Hematopoietic multipotent progenitor cell treated with erythropoietin and hydrocortisone succinate and interleukin-3 and kit ligand, for 6 days (in vitro differentiated cells): ENCODE measurements at places on chromosomes 4 and X.

- DNase-seq = peak; percentile 39
Measured at GRCh38 chr4:6788123-6788522, 5.6 kb downstream of the KIAA0232 start.

- peak; percentile 78 for DNase-seq
Measured at GRCh38 chr4:3074846-3075651, 568 bp downstream of the HTT start.

GRCh38 chr4:95410387-95410977 is 138.3 kb downstream of the UNC5C start:
- no peak for DNase-seq

DNA sequence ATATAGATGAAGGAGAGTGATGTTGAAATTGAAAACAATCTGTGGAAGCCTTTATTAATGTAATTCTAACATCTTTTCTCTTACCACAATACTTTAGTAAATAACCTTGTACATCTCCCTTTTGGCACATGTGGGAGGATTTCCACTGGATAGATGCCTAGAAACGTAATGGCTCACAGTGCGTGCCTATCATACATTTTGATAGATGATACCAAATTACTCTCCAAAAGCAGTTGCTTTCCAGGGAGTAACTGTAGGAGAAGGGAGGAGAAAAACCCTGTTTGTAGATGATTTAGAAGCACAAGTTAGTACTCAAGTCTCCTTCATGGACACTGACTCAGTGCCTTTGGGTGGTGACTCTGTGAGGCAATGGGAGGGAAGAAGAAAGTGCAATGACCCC is 476.3 kb downstream of the CCSER1 start:
- DNase-seq = no peak

GRCh38 chr4:17618926-17619325 is 4.5 kb downstream of the MED28 start:
- DNase-seq = no peak

DNA sequence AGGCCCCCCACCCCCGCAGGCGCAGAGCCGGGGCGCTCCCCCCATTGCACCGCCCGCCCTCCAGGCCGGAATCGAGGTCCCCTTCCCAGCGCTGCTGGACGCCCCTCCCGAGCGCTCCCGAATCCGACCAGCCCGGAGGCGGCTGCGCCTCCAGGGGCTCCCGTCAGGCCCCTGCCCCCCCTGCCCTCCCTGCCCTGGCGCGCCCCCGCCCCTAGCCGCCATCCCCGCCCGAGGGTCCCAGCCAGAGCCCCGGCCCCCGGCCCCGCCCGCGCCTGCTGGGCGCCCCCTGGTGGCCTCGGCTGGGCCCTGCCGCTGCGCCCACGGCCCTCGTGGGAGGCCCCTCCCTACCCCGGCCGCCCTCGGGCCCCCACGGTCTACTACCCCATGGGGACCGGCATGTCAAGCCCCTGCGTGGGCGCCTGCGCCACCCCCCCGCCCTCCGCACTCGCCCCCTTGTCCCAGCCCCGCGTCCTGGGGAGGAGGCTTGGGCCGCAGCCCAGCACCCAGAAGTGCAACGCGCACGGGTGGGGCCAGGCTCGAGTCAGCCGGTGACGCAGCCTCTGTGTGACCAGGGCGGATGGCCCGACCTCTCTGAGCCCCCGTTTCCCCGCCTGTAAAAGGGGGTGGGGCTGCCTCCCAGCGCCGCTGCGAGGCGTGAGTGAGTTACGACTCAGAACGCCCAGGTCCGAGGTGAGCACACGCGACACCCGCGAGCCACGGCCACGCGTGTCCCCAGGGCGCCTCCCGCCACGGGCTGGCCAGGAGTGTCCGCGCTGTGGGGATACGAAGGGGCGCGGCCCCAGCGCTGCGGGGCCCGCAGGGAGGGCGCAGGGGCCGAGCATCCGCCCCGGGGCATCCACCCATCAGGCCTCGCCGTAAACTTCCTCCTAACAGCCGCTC is 104.9 kb downstream of the FAM53A start:
- peak; percentile 91 for DNase-seq

- peak; percentile 39 for DNase-seq
Measured at GRCh38 chrX:131675596-131676194, 131.8 kb downstream of the OR13H1 start.

DNA sequence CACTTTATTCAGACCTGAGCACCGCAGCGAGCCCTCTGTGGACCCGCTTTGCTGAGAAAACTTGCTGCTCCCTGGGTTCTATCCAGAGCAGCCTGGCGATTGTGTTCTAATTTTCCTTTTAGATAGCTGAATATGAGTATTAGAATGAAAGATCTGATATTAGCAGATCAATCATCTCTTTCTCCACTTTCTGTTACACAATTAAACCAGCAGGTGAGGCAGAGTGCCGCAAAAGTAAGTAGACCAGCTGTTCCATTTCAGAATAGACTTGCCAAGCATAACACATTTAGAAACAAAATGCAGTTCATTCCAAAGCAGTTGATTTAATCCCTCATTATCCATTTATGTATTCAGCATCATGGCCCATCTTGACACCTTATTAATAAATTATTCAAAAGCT is 58.6 kb downstream of the PALLD start:
- DNase-seq = no peak

- DNase-seq = no peak
Measured at GRCh38 chrX:153901753-153902140, 2.7 kb upstream of the AVPR2 start.

GRCh38 chr4:120418146-120418545 is 351.5 kb upstream of the MAD2L1 start:
- no peak for DNase-seq

GRCh38 chrX:86349115-86349514 is 200.9 kb downstream of the DACH2 start:
- no peak for DNase-seq

- no peak for DNase-seq
Measured at GRCh38 chrX:34341258-34341657, 209.1 kb upstream of the FAM47A start.

- no peak for DNase-seq
Measured at GRCh38 chr4:55574252-55574651, 17.8 kb downstream of the PDCL2 start.

DNA sequence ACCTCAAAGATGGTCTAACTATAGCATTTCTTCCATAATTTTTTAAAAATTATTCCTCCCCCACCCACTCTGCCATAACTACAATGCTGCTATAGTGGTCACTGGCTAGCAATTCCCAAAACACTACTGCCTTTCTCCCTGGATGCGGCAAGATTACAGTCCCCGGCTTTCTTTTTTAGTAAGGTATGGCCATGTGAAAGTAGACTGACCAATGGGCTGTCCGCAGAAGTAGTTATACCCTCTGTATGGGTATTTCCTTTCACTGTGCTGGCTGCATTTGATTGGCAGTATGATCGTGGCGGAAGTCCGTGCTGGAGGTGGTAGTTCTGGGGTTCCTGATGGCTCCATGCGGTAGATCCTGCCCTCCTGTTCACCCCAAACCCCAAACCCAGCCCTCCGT is 166.0 kb downstream of the FBXO8 start:
- no peak for DNase-seq

DNA sequence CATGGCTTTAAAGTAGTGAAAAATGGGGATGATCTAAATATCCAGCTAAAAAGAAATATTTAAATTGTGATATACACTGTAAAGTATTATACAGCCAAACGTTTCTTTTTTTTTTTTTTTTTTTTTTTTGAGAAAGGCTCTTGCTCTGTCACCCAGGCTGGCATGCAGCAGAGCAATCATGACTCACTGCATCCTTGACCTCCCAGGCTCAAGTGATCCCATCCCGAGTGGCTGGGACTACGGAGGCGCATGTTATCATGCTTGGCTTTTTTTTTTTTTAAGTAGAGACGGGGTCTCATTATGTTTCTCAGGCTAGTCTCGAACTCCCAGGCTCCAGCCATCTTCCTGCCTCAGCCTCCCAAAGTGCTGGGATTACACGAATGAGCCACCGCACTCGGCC is 17.1 kb downstream of the SMIM14 start:
- DNase-seq = no peak

DNA sequence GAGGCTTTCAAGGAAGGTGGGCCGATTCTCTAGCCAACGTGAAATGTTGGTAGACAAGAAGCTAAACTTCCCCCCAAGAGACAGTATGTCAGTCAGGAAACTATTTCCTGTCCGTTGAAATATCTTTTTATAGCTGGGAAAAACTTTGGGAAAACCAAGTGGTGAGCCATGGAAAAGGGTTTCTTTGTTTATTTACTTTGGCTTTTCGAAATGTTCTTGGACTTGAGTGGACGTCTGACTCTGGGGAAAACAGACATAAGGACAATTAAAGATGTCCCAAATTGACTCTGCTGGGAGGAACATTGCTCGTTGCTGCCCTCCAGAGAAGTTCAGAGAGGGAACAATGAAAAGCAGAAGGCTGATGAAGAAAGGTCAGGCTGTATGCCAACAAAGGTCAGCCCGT is 295.4 kb downstream of the RAPGEF2 start:
- DNase-seq = no peak

GRCh38 chrX:112704187-112704586 is 24.4 kb upstream of the LHFPL1 start:
- DNase-seq = no peak

DNA sequence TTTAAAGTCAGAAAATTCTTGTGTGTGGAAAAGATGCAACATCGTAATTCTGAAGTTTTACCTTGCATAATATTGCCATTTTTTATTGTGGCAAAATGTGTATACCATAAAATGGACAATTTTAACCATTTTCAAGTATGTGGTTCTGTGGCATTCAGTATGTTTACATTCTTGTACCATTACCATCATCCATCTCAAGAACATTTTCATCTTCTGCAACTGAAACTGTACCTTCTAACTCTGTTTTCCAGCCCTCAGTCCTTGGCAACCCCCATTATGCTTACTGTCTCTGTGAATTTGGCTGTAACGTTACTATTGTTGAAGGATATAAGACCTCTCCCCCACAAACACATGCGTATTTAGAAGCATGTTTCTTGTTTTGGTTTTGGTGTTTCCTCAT is 123.2 kb downstream of the BMPR1B start:
- no peak for DNase-seq

GRCh38 chr4:113125418-113125817 is 76.0 kb downstream of the ANK2 start:
- DNase-seq = no peak

GRCh38 chr4:83440148-83440814 is 15.3 kb downstream of the HELQ start:
- no peak for DNase-seq

DNA sequence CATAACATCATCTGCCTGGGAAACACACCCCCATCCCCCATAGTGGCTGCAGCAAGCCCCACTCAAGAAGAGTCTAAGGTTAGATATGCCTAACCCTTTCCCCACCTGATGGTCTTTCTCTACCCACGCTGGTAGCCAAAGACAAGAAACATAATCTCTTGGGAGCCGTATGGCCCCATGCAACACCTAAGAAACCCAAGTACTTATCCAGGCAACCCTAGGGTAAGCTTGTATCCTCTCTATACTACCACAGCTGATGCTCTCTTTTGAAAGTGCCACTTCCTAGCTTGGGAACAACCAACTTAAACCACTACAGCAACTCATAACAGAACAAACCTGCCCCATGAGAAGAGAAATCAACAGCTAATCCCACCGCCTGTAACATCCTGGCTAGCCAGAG is 161.1 kb downstream of the MSN start:
- no peak for DNase-seq

DNA sequence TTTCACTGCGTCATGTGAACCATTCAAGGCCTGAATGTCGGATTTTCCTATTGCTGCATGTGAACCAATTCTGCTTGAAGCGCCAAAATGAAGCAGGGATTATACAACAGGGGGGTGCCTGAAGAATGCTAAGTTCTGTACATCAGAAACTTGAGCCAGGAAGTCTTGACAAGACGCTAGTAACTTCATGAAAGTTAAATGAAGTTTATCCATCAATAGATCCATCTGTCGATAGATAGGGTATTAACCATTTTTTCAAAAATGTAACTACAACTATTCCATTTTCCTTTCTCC is 590 bp upstream of the NAF1 start:
- no peak for DNase-seq

- DNase-seq = no peak
Measured at GRCh38 chrX:100662796-100663195, 18.8 kb downstream of the SRPX2 start.

DNA sequence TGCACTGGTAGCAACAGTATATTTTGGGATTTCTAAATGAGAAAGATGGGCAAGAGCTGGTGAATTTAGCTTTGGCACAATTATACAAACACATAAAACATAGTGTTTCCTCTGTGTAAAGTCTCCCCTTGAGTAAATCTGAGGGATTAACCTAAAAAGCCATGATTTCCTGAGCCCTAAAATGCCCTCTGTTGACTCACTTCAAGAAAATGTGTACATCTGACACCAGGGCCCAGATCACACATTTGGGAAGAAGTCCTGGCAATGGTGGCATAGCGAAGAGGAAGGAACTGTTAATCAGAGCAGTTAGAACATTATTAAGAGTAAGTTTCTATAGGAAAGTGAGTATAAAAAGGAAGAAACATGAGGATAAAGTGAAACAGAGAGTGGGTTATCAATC is 338.5 kb downstream of the SPOCK3 start:
- DNase-seq = no peak

DNA sequence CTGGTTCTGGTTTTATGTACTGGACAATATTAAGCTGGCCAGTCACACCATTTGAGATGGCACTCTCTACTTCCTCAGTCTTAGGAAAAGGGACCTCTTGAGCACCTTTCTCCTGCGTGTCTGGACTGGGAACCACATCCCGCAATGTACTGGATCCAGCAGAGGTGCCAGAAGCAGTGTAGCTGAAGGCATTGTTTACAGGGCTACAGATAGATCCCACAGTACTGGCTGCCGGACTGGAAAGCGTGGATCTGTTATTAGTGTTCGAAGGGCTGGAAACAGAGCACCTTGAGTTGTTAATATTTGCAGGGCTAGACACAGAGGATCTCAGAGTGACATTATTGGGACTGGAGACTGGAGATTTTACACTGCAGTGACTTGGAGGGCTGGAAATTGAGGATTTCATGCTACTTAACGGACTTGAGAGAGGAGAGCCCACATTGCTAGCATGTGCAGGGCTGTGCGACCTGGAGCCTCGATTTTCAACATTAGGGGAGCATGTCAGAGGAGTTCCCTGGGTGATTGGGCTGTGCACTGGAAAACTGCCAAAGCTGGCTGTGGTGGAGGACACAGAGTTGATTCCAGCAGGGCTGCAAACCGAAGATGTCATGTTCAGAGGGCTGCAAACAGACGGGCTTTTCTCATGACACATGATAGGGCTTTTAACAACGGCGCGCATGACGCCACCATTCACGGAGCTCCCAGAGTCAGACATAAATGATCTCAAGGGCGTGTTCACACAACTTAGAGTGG is 6.4 kb downstream of the NR3C2 start:
- DNase-seq = no peak

GRCh38 chr4:141501931-141502330 is 134.5 kb upstream of the IL15 start:
- DNase-seq = no peak

DNA sequence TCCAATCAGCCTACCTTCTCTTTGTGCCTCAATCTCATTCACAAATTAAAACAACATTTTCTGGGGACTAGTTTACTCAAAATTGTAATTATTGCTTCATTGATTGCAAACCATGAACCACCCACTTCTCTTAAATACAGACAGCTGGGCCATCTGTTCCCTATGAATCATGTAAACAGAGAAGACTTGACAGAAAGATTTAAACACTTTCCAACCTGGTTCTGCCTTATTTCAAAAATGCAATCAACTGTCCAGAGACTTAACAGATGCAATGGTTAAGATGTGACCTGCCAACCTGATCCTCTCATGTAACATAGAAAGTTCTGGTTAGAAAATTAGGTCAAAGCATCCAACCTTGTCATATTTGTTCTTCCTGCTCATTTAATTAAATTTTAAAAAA is 20.8 kb upstream of the SERTM2 start:
- DNase-seq = no peak

GRCh38 chr4:122663814-122664610 is 43.1 kb upstream of the IL21 start:
- DNase-seq = no peak
